ENCODE measurements at places on chromosomes 1 and 21.

DNA sequence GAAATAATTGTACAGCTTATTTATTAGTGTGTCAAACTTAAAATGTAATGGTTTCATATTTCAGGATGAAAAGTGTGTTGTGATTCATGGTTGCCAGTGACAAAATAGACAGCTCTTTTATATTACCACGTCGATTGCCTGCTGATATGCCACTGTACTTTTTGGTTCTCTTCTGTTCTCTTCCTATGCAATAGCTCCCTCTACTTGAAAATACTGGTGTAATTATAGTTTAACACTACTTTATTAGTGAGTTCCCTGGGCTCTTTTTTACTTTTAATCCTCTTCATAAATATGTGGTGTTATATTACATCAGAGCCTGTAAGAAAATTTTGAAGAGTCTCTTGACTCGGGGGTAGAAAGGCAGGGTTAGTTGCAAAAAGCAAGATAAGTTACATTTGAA, 111.3 kb downstream of the PATJ start:
- DNase-seq, result peak; percentile 67

DNA sequence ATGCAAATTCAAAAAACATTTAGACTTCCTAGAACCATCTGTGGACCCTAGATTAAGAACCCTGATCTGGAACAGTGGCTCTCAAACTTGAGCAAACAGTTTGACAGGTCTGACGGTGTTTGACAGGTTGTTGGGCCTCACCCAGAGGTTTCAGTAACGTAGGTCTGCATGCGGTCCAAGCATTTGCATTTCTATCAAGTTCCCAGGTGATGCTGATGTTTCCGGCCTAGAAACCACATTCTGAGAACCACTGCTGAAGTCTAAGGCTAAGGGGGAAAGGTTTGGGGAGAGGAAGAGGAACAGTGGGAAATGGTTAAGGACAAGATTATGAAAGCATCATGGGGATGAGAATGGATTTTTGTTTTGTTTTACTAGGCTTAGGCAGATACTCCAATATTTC, 48.6 kb downstream of the MDM4 start:
- no peak for DNase-seq

DNA sequence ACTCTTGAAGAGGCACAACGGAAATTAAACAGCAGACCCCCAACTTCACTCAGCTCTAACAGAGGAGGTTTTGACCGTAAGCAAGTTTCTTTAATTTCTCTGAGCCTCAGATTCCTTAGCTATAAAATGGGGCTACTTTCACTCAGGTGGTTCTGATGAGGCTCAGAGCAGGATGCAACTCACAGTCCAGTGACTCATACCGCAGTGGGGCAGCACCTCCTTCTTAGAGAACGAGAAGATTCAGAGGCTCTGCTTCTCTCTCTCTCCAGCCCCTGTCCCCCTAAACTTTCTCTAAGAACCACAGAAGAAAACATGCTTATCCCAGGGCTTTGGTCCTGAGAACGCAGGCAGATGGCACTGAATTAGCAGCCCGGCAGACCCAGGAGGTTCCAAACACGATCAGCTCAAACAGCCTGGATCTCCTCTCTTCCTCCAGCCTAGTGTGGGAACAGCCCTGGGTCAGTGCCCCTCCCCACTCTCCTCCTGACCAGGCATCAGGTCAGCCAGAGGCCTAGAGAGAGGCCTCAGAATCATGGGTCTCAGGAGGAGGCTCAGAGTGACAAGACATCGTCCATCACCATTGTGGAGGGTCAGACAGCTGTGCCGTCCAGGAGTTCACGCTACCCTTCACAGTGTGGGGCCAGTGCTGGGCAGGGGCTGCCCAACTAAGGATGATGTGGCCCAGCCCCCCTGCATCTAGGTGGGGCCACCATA, 433.0 kb downstream of the PTPRU start:
- no peak for DNase-seq

DNA sequence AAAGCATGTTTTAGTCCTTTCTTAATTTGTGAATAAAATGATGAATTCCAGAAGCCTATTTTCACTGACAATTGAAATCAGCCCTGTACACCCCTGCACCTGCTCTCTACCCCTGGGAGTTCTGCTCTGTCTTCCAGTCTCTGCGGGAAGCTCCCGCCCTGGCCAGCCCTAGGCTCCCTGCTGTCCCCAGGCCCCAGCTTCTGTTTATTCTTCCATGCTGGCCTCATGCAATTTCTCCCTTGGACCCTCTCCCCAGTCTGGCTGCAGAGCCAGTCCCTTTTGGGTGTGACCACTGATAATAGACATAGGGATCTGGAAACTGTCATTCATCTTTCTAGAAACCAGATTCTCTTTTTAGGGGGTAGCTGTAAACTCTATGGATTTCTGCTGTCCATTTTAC, 258.6 kb downstream of the GRIK3 start:
- no peak for DNase-seq

GRCh38 chr1:229942501-229942900, 124.5 kb upstream of the GALNT2 start:
- DNase-seq, result no peak

DNA sequence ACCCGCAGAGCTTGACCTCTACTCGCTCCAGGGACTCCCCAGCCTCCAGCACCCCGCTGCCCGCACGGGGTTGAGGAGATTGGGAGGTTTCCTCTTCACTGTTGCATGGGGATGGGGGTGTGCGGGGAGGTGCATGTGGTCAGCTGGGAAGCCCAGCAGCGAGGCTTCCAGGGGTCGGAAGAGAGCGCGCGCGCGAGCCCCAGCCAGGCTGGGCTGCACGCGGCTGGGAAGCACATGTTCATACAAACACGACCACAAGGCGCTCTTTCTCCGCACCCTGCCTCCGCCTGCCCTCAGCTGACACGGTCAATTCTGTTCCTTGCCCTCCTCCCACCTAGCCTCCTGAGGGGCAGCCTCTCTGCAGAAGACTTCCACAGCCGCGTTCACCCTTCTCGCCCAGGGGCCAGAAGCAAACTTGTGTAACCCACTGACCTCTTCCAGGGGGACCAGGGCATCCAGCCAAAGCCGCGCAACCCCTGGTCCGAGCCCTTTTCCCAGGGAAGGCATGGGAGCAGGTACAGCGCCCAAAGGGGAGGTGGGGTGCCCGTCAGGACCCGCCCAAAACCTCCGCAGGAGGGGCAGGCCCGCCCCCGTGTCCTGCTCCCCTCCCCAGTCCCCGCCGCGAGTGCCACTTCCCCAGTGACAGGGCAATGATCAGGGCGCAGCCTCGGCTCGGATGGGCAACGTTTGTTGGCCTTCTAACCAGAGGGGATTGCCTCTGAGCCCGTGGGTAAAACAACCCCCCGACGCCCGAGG, 1.3 kb downstream of the COL24A1 start:
- DNase-seq, result peak; percentile 59

- no peak for DNase-seq
These were observed 76.8 kb downstream of the FOXJ3 start for GRCh38 chr1:42258218-42258617.

GRCh38 chr1:205456383-205456867, 580 bp upstream of the BLACAT1 start:
- DNase-seq, result no peak

DNA sequence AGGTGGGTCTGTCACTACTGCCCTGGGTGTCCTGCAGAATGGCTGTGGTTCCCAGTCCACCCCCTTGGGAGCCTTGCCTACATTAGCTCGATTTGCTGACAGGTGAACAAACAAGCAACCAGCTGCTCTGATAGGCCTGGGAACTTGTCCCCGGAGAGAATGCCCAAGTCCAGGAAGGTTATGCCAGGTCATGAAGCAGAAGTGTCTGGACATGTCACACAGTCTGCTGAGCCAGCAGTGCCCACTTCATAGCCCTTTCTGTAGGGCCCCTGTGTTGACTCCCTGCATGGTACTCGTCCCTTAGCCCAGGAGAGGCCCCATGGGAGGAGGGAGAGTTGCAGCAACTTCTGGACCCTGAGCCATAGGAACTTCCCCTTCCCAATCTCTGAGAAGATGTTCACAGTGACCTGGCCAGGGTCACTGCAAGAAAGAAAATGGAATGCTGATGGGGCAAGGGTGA, 31.0 kb downstream of the UCK2 start:
- no peak for DNase-seq

GRCh38 chr1:205576805-205577761, 54.7 kb downstream of the ELK4 start:
- DNase-seq, result no peak

GRCh38 chr1:1297802-1298424, 9.8 kb downstream of the ACAP3 start:
- DNase-seq, result no peak

- no peak for DNase-seq
These were observed 83.6 kb downstream of the SGIP1 start for GRCh38 chr1:66617362-66618184.

DNA sequence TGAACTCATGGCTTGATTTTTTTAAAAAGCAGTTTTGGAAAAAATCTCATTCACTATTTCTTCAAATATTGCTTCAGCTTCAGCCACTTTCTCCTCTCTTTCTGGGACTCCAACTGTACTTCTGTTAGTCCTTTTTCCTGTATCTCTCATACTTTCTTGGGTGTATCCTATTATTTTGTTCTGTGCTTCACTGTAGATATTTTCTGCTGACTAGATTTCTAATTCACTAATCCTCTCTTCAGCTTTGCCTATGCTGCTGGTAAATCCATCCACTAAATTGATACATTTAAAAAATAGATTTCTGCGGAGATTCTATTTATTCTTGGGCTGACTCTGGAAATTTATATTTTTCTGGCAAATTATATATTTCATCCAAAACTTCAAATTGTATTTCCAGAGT, 4.9 kb upstream of the KCNE2 start:
- DNase-seq, result no peak

GRCh38 chr1:201216395-201217085, 25.9 kb downstream of the IGFN1 start:
- no peak for DNase-seq

GRCh38 chr1:82775406-82776000, 974.8 kb downstream of the ADGRL2 start:
- peak; percentile 40 for DNase-seq

DNA sequence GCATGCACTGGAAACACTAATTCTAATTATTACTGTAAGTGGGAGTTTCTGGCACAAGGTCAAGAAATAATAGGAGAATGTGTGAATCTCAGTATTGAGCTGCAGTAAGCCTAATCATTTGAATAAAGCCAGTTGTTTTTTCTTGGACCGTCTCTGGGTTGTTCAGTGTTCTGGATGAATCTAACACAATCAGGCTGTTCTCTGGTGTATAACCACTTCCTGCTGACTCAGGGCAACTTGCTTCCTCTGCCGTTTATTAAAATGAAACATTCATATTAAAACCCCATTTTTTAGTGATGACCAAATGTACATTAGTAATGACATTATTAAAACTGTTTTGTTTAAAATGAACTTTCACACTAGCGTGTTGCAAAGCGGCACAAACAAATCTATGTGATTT, 273.1 kb upstream of the SNX7 start:
- DNase-seq, result peak; percentile 83

- no peak for DNase-seq
These were observed 9.7 kb downstream of the KIF14 start for GRCh38 chr1:200610846-200611245.

DNA sequence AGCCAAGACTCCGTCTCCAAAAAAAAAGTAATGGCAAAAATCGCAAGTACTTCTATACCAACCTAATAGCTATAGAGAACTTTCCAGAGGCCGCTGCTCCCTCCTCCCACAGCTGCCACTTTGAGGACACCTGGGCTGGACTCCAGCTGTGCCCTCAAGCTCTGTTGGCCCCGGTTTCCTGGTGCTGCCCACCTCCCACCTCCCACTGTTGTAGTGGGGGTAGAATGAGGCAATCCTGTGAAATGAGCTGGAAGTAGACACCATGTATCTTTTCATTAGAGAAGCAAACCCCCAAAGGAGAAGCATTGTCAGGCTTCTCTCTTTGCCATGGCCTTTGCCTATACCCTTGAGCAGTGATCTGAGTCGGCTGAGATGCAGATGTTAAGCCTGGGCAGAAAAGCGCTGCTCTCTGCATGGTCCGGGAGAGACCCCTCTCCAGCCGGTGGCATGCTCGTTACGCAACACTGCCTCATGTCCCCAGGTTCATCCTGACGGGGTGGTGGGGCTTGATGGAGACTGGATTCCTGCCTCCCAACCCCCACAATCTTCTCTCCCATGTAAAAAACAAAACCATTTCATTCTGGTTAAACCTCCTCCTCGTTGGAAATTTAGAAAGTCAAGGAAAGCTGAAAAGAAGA, 39.7 kb downstream of the SIM2 start:
- no peak for DNase-seq

- peak; percentile 28 for DNase-seq
These were observed 21.8 kb downstream of the RSPH1 start for GRCh38 chr21:42474043-42474831.

DNA sequence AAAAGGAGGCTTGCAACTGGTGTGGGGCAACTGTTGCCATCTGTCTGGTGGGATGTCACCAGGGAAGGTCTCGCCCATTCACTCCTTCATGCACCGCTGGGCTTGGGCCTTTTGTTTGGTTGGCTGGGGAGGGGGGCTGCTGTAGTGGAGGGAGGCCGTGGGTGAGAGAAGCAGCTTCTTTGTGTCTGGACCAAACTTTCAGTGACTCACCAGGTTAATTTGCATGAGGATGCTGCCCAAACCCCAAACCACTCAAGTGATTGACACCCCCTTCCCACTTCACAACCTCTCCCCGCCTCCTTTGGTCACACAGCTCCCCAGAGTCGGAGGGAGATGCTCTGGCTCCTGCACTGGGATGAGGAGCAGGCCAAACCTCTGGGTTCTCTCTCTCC, 19.7 kb downstream of the BTG2 start:
- peak; percentile 48 for DNase-seq

DNA sequence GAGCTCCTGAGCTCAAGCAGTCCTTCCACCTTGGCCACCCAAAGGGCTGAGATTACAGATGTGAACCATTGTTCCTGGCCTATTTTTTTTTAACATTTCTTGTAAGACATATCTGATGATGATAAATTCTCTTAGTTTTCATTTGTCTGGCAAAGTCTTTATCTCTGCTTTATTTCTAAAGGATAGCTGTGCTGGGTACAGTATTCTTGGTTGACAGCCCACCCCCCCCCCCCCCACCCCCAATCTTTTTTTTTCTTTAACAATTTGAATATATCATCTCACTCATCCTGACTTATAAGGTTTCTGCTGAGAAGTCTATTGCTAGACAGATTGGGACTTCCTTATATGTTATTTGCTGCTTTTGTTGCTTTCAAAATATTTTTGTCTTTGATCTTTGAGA, 51.3 kb downstream of the PKN2 start:
- DNase-seq, result no peak

DNA sequence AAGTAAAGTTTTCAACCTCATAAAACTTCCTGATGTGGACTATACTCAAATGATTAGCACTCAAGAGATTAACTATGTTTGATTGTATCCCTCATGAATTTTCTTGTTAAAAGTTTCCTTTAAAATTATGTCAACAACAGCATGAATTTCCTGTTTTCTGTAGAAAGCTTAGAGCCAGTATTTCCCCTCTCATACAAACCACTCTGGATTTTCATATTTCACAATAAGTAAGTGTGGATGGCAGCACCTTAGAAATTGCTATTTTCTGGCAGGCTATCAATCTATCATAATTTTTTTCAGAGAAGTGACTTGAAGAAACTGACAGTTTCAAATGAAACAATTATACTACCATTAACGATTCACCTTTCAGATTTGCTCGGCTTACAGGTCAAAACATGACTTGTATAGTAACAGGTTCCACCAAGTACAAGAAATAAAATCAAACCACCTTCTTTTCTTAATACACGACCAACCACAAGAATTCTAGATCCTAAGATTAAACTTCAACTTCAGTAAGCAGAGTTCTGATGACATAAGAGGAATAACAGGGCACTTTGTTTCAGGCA, 20.8 kb downstream of the ELK4 start:
- no peak for DNase-seq

GRCh38 chr1:27583479-27583878, 20.5 kb downstream of the AHDC1 start:
- DNase-seq, result no peak
